Globus pallidus (tissue), 1 donor: ENCODE measurements at places on chromosomes 1 and 21.

GRCh38 chr1:28062806-28063205, 25.6 kb downstream of the EYA3 start:
- no peak for DNase-seq

GRCh38 chr1:155126556-155127104, 1.0 kb upstream of the EFNA1 start:
- DNase-seq: peak; percentile 81

- DNase-seq: no peak
Observed at GRCh38 chr1:175918364-175918801, 175.0 kb upstream of the TNR start.

GRCh38 chr1:82920418-82921248, 1078.3 kb downstream of the TTLL7 start:
- DNase-seq: no peak

- DNase-seq: no peak
Observed at GRCh38 chr21:35072960-35073359, 23.9 kb upstream of the RUNX1 start.

DNA sequence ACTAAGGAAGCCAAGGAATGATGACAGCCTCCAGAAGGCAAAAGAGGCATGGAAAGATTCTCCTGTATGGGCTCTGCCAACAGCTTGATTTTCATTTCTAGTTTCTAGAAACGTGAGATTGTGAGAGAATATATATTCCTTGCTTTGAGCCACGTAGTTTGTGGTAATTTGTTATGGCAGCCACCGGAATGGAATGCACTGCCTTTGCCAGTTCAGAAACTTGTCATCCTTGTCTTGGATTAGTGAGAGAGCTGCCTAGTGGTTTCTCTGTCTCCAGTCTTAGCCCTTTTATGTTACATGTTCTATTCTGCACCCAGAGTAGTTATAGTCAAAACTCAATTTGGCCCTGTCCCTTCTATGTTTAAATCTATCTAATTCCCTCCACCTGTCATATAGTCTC, 216.0 kb upstream of the PTGFR start:
- no peak for DNase-seq

- DNase-seq: no peak
Observed at GRCh38 chr1:168088511-168089325, 48.0 kb downstream of the GPR161 start.

- DNase-seq: no peak
Observed at GRCh38 chr1:61727544-61727943, 2.6 kb upstream of the TM2D1 start.
